ENCODE measurements at places on chromosomes 4 and X. TPM values are rescaled to one million over a fixed set of nuclear protein-coding genes. Genes with fewer than 3 reads are reported as not detected.

- no peak for DNase-seq
Observed at GRCh38 chr4:100070868-100071267, 119.4 kb downstream of the DDIT4L start.

DNA sequence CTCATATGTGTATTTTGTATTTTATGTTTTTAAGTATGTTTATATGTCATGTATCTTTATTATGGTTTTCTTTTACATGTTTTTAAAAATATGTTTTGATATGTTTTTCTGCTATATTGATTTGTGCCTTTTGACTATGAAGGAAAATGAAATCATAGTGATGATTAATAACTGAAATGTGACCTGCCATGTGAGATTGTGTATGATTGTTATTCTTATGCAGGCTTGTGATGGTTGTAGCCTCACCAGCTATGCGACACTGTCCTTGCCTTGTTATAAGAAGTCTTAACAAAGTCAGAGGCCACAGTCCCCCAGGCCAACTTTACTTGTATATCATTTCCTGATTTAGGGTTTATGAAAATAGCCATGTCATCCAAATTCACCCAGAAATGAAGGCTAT is 83.2 kb downstream of the TMEM131L start:
- DNase-seq = no peak

Gene ERVMER34-1
- total RNA-seq = not detected

DNA sequence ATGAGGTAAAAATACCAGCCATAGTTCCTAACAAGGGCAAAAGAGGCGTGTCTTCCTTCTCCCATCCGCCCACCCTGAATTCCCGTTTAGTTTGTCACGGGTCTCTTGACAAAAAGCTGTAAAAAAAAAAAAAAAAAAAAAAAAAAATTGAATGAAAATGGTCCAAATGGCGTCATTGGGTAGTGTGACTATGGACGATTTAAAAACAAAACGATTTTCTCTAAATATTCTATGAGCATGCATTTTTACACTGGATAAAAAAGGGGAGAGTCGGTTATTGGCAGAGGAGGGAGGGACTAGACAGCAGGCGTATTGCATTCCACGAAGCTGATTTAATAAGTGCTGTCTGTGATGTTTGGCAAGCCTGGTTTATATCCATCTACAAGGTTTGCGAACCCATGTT is at the start of gene FAM133A:
Gene FAM133A, plus strand, starts transcription at position 338 of the 403 bp plus-strand sequence. CDS start 35,214 bp downstream, outside the sequence.
- peak; percentile 68 for DNase-seq

Gene GAB3
- not detected for total RNA-seq

DNA sequence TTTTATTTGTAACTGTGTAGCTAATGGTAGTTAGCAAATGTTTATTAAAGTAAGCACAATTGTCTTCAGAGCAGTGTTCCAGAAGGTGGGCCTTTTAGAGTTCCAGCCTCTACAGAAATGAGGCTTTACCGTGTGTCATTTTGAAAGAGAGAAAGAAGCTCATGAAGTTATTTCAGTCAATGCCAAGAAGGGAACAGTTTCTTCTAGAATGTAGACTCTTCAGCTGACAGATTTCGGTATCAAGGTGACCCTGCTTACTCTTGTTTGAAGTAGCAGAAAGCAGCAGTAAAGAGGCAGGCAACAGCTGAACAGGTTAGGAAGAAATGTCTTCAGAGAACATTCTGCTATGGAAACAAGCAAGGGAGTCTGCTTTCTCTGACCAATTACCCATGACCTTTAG is 93.6 kb downstream of the TASL start:
- DNase-seq = no peak

GRCh38 chr4:8560265-8561047 is 19.7 kb upstream of the GPR78 start:
- DNase-seq = no peak

DNA sequence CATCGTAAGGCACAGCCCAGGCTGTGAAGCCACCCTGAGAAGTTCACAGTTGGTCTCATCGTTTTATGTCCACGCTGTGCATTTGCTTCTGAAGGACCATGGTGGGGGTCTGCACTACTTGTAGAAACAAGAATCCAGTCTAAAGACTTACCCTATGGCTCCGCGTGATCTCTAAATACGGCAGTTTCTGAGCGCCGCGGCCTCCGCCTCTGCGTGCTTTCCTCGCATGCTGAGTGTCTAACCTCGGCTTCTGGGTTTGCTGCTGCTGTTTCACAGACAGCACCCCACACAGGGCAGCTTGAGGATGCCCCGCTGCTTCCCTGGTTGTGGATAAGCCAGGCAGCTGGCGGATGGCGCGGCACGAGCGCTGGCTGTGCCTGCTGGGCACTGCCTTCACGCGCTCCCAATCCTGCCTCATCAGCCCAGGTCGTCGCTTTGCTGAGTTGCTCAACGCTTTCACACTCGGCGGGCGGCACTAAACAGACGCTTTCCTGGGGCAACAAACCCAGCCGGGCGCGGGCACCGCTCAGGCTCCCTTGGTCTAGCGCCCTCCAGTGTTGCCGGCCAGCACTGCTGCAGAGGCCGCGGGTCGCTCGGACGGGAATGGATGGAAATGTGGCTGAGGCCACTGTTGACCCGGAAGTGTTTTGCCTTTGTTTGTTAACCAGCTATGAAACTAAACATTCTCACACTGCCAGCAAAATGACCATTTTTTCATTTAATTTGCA is 39.2 kb downstream of the FGFRL1 start:
- DNase-seq = no peak

DNA sequence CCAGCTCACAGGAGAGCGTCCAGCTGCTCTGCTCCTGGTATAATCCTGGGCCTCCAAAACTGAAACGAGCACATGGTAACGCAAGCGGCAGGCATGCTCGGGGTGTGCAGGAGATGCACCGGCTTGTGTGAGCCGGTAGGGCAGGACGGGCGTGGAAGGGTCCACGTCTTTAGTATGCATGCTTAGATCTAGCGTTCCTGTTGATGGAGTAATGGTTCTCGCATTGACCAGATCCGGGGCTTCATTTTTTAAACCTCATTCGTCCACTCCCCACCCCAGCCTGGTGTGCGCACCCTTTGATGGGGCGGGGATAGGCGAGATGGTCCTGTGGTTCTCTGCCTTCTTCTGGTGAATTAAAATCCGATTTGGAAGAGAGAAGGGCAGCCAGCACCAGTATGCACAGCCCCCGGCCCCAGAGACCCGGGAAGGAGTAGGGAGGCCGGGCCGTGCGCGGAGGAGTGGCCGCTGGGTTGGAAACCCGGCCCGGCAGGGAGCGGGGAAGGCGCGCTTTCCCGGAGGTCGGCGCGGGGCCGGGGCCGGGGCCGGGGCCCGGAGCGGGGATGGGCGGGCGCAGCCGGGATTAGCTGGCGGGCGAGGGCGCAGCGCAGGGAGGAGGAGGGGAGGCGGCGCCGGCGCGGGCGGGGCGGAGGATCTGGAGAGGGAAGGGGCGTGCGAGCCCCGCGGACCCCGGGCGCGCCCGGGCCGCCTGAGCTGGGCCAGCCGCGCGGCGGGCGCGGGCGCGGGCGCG is 39.9 kb downstream of the FAM149A start:
- peak; percentile 73 for DNase-seq

GRCh38 chrX:145396612-145397011 is 149.3 kb downstream of the SPANXN1 start:
- no peak for DNase-seq

GRCh38 chr4:37236165-37236564 is 8.4 kb upstream of the NWD2 start:
- no peak for DNase-seq

Gene GAGE12F
- not detected for total RNA-seq

DNA sequence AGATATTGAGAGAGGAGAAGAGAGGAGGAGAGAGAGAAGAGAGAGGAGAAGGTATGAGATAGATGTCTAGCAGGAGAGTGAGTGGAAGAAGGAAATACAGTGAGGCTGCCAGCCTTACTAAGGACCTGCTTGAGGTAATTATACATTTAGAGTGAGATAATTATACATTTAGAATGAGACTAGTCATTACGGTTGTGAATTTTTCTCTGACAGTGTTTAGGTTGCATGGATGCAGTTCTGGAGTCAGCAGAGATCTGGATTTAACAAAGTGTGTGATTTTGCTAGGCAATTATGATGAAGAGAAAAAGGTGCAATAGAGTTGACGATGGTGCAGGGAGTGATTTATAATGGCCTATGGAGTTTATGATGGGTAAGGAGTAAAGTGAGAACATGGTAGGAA is 187.1 kb upstream of the ARX start:
- DNase-seq = no peak

Gene SPP1
- 568 TPM for total RNA-seq

GRCh38 chr4:182017038-182017437 is 226.2 kb upstream of the TENM3 start:
- no peak for DNase-seq

DNA sequence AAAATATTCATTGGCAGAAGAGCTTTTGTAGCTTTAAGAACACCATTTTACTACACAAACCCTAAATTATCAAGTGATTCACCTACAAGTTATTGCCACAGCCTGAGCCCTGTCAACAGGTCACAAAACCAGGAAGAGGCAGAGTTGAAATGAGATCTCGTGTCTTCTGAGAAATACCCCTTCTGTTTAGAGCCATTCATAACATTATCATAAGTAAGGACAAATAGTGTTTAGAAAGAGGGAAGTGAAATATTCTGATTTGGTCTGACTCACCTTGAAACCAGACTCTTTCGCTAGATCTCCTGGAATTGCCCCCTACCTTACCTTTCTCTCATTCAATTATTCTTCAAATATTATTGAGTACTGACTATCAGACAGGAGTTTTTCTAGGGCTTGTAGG is 5.9 kb downstream of the ETDB start:
- DNase-seq = no peak

Gene ARHGAP10
- 7.6 TPM for total RNA-seq

- DNase-seq = no peak
Observed at GRCh38 chrX:110852180-110852579, 56.6 kb upstream of the CHRDL1 start.

DNA sequence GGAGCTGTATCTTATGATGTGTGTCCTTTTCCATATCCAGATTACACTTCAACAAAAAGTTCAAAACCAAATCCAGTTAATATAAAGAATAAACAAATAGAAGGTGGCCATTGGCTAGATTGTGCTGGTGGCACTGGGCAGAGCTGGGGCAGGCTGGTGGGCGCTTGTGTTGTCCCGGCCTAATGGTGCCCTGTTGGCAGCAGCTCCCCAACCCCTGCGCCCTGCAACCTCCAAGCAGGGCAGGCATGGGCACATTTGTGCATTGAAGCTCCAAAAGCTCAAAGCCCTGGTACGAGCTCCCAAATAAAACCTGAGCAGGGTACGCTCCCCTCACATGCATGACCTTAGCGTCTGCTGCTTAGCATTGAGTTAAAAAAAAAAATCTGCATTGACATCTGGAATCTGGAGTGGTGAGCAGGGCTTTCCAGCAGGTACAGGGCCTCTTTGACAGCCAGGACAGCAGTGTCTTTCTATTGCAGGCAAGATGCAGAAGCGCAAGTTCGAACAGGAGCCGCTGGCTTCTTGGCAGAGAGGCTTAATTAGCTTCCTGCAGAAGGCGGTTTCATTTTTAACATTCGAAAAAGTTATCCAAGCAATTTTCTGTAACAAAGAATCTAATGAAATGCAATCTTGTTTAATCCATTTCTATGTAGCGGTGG is 25.9 kb upstream of the NYX start:
- no peak for DNase-seq

- DNase-seq = no peak
Observed at GRCh38 chrX:31702222-31702621, 630.4 kb upstream of the FTHL17 start.

DNA sequence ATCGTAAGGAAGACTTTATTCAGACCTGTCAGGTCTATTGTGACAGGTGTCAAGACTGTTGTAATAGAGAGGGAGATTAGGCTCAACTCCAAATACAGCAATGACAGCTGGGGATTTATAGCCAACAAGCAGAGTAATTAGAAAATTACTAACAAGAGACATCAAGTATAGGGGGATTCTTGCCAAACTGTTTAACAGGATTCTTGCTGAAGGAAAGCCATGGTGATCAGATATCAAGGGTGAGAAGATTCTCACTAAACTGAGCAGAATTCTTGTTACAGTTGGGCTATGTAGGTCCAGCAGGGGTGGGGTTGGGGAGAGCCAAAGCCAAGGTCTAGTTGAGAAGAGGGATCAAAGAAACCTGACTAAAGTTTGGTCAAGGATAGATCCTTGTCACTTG is 461.0 kb upstream of the GALNT7 start:
- no peak for DNase-seq

Gene SNX12
- 127 TPM for total RNA-seq

- peak; percentile 50 for DNase-seq
Observed at GRCh38 chrX:104195489-104196084, 29.3 kb downstream of the FAM199X start.

- DNase-seq = no peak
Observed at GRCh38 chr4:108031427-108032083, 41.9 kb downstream of the HADH start.

- DNase-seq = no peak
Observed at GRCh38 chr4:72938516-72938915, 131.0 kb downstream of the COX18 start.

- DNase-seq = no peak
Observed at GRCh38 chr4:55355555-55355954, 9.5 kb downstream of the SRD5A3 start.

DNA sequence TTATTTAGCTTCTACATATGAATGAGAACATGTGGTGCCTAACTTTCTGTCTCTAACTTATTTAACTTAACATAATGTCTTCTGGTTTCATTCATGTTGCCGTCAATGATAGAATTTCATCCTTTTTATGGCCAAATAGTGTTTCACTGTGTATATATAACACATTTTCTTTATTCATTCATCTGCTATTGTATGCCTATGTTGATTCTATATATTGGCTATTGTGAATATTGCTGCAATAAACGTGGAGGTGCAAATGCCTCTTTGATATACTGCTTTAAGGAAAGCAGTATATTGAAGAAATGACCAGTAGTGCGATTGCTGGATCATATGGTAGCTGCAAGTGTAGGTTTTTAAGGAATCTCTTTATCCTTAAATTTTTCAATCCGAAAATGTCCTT is 10.0 kb upstream of the CSN1S1 start:
- DNase-seq = no peak

- no peak for DNase-seq
Observed at GRCh38 chrX:95505721-95506120, 1178.9 kb upstream of the DIAPH2 start.

DNA sequence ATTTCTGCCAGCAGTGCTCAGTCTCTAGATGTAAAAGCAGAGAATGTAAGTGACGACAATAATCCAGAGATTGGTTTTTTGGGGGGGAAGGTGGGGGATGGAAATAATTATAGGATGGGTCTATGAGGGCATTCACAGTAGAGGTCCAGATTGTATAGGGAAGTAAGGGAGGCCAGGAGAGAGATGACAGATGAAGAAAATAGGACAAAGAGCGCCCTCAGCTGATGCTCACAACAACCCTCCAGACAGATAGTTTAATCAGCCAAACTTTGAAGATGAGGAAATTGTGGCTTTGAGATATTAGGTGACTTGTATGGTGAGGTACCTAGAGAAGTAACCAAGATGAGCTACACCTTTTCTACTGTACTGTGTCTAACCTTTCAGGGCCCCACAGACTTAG is 137.9 kb downstream of the MAGEB17 start:
- DNase-seq = no peak

- DNase-seq = peak; percentile 82
Observed at GRCh38 chr4:61501812-61502211, 301.7 kb downstream of the ADGRL3 start.
